ENCODE measurements at places on chromosomes 16 and 17.

- DNase-seq: no peak
These were observed 30.6 kb downstream of the PIPOX start for GRCh38 chr17:29073520-29073919.

GRCh38 chr16:88468275-88469129 is 15.4 kb downstream of the ZFPM1 start:
- no peak for DNase-seq

- no peak for DNase-seq
These were observed 8.1 kb downstream of the GLIS2 start for GRCh38 chr16:4323845-4324488.

DNA sequence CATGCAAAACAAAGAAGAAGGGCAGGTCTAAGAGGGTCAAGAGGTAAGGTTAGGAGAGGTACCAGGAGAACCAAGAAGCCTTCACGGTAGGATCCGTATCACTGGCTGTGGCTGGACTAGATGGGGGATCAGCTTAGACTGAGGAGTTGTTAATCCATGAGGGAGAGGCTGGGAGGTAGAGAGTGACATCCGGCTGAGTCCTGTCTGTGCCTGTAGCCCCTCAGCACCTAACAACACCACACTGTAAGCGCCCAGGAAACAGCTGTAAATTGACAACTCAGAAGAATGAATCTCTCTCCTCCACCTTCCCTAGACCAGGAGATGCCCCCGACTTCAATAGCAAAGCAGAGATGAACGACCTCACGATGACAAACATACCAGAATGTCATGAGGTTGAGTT is 199.4 kb upstream of the RPL38 start:
- DNase-seq: no peak

- no peak for DNase-seq
These were observed 167.3 kb upstream of the CDH5 start for GRCh38 chr16:66199189-66199588.

DNA sequence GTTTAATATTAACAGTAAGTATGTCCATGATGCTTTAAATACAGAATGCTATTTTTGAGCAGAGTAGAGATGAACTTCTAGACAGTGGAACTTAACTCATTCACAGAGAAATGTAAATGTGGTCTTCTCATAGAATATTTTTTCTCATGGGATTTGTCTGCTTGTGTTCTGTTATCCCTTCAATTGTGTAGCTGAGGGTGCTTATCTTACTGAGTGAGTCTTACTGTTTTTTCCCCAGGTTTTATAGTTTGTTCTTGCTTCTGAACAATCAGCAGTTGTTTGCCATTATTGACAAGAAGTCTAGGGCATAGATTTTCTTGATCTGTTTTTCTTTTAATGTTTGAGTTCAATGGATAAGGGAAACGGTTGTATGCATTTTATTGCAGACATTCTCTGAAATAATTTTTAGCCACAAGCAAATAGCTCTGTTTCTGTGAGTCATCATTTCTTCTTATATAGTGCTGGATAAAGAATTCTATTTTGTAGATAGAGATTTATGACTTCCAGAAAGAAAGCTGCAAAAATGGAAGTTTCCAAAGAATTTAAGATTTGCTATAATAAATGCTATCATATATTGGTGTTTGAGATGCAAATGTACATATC is 60.5 kb downstream of the NF1 start:
- no peak for DNase-seq

DNA sequence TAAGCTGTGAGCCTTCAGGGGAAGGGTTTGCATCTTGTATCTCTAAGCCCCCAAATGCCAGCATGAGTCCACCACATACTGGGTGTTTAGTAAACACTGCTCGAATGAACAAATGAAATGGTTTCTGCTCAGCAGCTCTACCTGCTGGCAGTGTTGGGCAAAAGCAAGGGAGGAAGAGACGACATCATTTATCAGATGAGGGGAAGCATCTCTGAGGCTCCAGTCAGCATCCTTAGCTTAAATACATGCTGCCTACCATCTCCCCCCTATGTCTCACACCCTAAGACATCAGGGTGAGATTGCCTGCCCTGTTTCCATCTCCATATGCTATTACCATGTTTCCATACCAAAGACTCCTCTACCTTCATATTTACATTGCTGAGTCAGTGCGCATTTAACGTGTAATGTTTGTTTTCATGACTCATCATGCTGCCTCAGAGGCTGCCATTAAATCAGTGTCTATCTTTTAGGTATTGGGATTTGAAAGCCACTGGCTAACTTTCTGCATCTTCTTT is 379.8 kb downstream of the UTP18 start:
- no peak for DNase-seq

- DNase-seq: no peak
These were observed 7.1 kb upstream of the TMC5 start for GRCh38 chr16:19410435-19411171.

- no peak for DNase-seq
These were observed 26.0 kb downstream of the ZDHHC7 start for GRCh38 chr16:84985079-84986065.

DNA sequence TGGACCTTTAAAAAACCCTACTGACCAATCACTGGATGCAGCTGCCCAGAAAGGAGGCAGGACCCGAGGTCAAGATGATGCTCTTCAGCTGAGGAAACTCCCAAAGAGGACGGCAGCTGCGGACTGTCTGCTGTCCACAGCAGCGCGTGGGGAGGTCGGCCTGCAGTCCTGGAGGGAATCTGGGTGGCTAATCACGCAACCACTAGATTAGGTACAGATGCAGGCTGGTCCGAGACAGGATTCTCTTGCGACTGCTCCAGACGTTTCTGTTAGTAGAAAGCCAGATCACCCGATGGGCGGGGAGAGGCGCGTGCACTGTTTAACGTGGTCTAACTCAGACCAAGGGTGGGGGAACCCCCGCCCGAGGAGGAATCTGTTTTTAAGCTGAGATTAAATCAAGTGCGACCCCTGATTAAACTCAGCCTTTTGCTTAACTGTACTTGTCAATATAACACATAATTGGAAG is 8.8 kb downstream of the CTRB2 start:
- no peak for DNase-seq

DNA sequence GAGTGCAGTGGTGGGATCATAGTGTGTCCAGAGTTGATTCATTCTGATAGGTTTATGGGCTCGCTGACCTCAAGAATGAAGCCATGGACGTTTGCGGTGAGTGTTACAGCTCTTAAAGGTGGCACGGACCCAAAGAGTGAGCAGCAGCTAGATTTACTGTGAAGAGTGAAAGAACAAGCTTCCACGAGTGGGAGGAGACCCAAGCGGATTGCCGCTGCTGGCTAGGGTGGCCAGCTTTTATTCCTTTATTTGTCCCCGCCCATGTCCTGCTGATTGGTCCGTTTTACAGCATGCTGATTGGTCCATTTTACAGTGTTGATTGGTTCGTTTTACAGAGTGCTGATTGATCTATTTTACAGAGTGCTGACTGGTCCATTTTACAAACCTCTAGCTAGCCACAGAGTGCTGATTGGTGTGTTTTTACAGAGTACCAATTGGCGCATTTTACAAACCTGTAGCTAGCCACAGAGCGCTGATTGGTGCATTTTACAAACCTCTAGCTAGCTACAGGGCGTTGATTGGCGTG is 17.5 kb downstream of the CACNG4 start:
- DNase-seq: no peak

DNA sequence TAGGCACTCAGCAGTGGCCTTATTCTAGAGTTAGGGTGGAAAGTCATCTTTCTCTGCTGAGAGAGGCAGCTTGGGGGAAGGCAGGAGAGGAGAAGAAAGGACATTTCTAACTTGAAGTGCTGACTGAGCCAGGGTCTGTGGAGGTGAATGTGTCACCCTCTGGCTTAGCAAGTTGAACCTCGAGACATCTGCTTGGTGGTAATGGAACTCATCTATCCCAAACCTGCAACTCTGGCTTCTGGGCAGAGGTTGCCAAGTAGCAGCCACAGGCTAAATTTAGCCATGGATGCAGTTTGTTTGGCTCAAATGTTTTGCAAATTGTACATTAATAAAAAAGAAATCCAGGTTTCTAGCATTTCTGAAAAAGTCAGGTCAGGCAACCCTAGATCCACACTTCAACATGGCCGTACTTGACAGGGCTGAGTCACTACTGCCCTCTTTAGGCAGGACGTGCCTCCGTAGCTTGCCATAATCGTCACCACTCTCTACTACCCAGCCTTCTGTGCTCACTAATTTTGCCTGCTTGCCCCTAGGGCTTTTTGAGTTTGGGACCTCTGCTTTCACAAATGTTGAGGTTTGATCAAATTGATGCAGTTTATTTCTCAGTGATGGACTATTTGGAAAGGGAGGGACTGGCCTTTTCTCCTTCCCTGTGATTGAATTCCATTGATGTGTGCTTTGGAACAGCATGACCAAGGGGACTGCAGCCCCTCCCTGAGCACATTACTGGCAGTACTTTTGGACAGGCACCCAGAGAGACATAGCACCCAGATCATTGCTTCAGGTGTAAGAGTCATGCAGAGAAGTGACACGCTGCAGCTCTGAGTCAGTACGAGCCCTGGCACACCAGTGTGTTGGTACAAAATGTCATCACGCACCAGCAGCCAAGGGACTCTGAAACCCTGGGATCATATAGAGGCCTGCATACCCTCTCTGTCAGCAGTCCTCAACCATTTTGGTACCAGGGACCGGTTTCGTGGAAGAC is 5.2 kb downstream of the CDH13 start:
- no peak for DNase-seq

DNA sequence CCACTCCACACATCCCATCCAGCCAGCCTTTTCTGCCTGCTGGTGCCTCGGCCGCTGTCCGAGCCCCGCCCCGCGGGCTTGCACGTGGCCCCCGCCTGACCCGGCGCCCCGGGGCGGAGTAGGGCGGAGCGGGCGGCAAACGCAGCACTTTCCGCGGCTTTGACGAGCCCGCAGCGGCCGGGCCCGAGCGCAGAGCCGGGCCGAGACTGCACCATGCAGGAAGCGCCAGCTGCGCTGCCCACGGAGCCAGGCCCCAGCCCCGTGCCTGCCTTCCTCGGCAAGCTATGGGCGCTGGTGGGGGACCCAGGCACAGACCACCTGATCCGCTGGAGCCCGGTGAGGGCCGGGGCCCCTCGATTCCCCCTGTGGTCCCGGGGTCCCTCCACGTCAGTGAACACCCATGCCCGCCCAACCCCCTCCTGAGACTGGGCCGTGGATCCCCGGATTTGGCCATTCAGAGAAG is at the start of gene HSF4:
HSF4 (plus strand) TSS at position 147 of the 463 bp plus-strand sequence; CDS start at position 214, 67 bp downstream.
- DNase-seq: no peak

DNA sequence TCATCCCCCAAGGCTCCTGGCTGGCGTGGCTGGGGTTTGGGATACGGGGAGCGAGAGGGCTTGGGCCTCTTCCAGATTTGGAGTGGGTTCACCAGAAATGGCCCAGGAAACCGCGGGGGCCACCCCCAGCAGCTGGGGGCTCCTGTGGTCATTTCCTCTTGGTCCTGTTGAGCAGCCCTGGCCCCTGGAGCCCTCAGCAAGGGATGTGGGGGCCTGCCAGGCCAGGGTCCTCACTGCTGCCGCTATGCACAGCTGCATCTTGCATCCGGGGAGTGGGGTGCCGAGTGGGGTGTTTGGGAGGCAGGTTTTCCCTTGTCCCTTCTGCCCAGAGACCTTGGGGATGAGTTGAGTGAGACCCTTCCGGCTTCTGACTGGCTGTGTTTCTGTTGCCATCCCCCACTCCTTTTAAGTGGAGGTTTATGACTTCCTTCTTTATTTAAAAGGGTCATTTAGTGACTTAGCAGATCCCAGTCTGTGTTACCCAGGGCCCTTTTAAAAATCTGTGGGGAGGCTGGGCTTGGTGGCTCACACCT is 319.8 kb downstream of the SEC14L1 start:
- no peak for DNase-seq

DNA sequence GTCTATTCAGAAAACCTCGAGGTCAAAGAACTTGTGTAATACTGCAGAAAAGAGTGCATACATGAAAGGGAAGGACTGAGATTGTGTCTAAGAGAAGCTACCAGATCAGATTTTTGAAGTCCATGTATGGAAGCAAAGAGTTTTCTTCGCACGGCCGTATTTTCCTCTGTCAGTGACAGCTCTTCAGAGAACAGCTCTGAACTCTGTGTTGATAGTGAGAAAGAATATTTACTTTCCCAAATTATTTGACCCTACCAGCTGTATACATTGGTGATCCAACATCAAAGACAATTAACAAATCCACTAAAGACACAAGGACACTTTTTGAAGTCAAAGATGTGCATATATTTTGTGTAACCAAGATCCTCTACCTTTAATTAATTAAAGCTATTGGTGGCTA is 107.8 kb upstream of the PSMD7 start:
- DNase-seq: no peak

DNA sequence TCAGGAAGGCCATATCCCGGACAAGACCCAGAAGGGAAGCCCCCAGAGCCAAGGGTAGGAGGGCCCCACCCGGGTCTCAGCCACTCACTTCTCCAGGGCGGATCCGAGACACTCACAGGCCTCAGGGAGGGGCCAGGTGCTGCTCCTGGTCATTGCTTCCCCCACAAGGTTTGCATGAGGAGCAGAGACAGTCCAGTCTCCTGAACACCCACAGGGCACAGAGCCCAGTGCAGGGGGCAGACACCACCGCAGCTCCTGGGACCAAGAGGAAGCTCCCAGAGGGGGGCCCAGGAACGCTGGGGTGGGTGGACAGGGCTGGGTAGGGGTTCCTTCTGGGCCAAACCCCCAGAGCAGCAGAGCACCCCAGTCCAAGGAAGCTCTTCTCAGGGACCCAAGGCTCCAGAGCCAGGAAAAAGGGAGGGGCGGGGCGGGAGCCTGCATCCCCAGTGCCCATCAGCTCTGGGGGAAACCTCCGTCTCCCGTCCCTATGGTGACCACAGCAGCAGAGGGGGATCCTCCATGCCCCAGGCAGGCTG is 709 bp upstream of the MRPL28 start:
- DNase-seq: no peak

DNA sequence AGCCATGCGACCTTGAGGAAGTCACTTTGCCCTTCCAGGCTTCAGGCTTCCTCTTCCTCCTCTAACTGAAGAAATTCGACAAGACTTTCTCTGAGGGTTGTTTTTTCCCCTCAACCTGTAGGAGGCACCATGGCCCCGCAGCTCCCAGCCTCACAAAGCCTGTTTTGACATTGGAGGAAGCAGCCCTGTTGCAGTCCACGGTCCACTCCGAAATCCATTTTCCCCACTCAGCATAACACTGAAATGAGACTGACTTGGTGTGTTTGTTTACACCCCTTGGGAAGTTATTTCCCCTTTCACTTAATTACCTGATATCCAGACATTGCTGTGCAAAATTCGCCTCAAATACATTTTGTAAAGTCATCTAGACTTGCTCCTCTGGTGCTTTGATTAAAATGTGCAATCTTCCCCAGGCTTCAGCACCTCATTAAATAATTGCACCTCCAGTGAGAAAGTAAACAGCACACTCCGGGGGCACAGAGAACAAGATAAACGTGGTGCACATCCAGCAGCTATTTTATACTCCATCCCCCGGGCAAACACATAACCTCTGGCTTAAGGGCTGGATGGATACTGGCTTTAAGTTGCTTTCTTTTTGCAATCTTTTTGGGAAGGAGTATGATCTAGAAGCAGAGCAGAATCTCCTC is 41.4 kb upstream of the PIRT start:
- DNase-seq: no peak
